Stimulated activated CD4-positive, alpha-beta T cell treated with anti-CD3 and anti-CD28 coated beads, Interleukin-1b, Interleukin-23, amount 100 ng/mL, for 24 hours (primary cell): ENCODE measurements at places on chromosomes 1 and 21.

DNA sequence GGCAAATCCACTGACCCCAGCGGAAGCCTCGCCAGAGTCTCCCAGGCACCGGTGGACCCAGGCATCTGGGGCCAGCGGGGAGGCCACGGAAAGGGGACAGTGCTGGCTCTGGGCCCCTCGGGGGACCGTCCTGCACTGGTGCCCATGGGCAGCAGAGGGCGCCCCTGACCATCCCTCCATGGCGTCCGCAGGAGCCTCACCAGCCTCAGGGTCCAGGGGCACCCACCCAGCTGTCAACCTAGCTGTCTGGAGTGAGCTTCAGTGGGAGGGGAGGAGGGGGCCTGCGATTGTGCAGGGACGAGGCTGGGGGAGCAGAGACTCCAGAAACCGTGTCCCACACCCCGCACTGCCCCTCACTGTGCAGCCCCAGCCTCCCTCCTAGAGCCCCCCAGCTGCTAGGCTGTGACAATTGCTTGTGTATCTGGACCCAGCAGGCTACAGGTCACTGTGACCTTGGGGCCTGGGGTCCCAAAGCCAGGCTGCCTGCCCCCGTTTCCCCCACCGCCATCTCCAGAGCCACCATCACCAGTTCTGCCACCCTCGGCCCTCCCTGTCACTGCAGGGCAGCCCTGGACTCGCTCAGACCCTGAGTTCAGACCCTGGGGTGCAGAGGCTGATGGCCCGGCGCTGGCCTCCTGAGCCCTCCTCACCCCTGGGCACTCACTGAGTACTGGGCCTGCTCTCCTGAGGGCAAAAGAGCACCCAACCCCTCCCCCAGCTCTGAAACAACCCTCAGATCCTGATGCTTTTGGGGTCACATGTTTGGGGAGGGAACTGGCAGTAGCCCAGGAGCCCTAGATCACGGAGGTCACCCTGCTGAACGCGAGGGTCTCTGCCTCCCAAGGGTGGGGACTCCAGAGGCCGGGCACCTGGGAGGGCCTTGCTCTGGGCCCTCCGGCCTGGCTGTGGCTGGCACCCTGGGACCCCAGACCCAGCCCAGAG lies 10.6 kb upstream of the COL6A1 start:
- peak; percentile 39 for DNase-seq

- DNase-seq = no peak
These were observed 8.3 kb downstream of the SDE2 start for GRCh38 chr1:225990705-225991464.

DNA sequence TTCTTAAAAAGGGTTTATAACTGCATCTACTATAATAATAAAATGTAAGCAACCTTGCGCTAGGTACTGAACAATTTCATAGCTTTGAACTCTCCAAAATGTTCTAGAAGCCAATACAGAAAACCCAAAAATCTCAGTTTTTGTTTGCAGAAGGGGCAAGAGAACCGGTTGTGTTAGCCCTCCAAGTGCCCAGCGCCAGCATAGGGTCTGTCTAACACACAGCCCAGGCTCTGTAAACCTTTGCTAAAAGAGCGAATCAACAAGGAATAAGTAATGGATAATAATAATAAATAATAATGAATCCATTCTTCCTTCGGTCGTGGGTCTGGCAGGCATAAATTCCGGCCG lies 333 bp upstream of the CHAF1B start:
- DNase-seq = no peak

GRCh38 chr1:2372551-2373490 lies 18.5 kb downstream of the MORN1 start:
- no peak for DNase-seq

GRCh38 chr1:239717097-239717917 lies 330.9 kb downstream of the CHRM3 start:
- no peak for DNase-seq

DNA sequence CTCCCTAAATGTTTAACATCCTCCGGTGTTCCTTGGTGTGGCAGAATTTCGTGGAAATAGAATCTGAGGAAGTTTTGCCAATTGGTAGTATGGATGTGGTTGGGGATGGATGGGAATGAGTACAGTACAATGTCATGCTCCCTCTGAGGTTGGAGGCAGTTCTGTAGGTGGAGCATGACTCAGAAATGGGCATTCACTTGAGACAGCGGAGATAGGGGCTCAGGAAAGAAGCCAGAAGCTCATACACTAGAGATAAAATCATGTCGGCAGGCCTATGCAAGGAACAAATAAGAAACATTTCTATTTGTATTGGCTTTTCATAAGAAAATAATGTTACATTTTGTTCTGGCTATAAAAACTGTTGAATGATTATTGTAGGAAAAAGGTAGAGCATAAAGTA lies 196.0 kb downstream of the URB2 start:
- DNase-seq = no peak

DNA sequence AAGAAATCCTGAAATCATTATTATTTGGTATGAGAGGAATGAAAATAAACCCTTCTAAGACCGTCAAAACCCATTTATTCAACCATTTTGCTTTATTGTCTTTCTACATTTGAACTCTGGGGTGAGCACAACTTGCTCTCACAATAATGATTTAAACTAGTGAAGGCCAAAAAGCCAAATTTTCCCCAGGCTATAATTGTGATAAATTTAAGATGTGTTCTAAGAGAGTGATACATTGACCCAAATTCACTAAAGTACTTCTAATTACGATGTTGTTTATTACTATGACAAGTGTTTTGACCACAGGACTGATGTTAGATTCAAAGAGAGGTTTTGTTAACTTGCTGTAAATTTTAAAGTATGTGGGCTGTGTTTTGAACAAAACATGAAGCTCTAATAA lies 670.9 kb upstream of the NR5A2 start:
- DNase-seq = no peak

- DNase-seq = no peak
These were observed 6.6 kb upstream of the PCP4 start for GRCh38 chr21:39860600-39860999.

DNA sequence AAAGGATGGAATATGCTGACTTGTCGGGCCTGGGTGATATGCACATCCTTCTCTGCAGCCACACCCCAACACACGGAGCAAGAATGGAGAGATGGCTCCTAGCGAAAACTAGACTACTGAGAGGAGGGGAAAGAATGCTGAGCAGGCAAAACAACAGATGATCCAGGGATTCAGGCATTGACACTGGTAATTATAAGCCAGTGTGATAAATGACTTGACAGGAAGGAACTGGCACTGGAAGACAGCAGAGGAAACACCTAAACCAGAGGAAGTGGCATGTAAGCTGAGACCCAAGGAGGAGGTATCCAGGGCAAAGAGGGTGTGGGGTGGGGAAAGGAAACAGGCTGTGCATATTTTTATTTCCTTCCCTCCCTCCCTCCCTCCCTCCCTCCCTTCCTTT lies 31.7 kb upstream of the KHDRBS1 start:
- no peak for DNase-seq

DNA sequence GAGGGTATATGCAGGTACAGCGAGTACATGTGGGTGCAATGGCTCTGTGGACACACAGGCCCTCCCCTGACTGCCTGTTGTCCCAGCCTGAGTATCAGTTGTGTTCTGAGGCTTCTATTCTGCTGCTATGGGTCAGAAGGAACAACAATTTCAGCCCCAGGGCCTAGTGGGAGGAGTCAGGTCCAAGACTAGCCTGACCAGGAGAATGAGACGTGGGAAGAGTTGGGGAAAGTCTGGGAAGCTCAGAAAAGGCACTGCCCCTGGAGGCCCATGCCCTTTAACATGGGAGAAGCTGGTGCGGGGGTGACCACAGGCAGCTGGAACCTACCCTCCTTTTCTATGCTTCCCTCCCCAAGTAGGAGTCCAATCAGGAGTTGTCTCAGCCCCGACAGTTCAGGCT lies 7.7 kb downstream of the IGSF8 start:
- no peak for DNase-seq

DNA sequence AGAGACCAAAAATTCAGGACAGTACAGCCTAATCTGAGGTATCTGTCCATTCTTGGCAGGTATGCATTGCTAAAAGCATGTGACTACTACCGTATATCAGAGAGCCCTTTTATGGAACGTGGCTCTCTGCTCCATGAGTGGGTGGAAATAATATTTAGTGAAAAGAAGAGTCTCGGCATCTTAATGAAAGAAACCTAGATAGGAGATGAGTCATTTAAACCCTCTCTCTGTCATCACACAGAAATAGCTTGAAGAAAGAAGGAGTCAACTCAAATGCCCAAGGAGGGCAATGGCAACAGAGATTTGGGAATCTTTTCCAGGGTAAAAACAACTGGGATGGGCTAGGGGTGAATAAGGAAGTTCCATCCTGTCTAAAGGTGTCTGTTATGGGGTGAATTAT lies 528.2 kb downstream of the SMYD3 start:
- no peak for DNase-seq

- no peak for DNase-seq
These were observed 126.3 kb downstream of the PLPP3 start for GRCh38 chr1:56453016-56453415.

DNA sequence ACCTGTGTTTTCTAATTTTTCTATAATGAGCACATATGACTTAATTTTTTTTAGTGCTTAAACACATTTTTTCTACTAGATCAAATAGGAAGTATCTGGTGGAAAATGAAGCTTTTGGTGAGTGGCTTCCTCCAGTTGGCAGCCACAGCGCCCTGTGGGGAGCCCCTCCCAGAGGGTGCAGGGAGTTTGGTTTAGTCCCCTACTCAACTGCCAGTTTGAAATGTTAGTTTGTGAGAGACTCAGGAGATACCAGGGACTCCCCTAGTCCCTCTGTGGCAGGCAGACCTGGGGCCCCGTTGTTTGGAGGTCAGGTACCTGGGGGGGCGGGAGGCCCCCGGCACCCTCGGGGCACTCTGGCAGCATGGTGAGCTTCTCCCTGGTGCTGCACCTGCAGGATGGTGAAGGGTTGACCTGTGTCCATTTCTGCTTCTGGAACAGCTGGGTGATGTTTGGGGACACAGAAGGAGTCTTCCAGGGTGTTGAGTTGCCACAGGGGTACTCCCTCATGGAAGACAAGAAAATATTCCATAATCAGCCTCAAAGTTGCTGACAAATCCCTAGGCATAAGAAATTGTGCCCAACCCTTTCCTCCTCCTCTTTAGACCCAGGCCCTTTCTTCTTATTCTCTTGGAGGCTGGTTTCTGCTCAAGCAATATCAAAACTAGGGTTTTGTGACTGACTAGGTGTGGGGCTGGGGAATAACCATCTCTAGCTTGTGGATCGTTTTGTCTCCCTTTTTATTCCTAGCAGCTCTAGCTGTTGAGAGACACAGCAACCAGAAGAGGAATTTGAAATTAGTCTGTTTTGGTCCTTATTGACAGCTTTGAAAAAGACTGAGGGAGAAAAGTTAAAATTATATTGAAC lies 91.6 kb downstream of the ABCA4 start:
- DNase-seq = no peak

- peak; percentile 89 for DNase-seq
These were observed 9.2 kb downstream of the ABCG1 start for GRCh38 chr21:42227909-42228708.

GRCh38 chr1:21614419-21615115 lies 54.6 kb downstream of the RAP1GAP start:
- DNase-seq = no peak

GRCh38 chr1:231938211-231938610 lies 311.6 kb downstream of the DISC1 start:
- no peak for DNase-seq

DNA sequence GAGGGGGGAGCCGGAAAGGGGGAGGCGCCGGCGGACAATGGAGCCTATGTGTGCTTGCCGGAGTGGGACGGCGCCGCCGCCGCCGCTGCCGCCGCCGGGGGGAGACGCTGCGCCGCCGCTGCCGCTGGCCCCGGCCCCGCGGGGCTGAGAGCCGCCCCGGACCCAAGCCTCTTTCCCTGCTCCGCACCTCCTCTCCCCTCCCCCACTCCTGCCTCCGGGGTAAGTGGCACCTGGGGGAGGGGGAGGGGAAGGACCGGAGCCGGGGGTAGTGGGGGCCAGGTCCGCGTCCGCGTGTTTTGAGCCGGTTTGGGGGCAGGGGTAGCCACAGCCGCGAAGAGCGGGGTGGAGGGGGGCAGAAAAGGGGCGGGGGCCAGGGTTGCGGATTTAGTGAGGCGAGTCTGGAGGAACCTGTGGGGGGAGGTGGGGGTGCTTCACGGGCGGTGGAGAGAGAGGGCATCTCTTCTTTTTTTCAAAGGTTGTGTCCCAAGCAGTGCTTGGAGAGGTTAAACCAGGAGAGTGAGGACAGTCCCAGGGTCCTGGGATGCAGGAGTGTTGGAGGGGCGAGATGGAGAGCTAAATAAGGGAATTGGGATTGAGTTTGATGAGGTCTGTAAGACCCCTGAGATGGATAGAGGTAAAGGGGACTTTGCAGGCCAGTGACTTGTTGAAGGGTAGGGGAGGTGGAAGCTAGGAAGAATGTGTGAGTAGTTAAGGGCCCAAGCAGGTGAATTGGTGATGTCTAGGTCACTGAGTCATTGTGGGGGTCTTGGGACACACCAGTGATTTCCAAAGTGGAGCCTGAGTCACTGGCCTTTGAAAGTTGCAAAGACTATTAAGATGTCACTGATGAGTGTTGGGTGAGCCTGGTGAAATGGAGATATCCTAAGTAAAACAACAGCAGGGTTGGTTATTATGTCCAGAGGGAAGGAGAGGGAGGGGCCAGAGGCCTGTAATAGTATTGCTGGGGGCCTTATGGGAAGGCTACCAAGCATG lies 59.1 kb downstream of the BCL9 start:
- DNase-seq = no peak

- no peak for DNase-seq
These were observed 16.8 kb downstream of the HLX start for GRCh38 chr1:220896092-220896491.

DNA sequence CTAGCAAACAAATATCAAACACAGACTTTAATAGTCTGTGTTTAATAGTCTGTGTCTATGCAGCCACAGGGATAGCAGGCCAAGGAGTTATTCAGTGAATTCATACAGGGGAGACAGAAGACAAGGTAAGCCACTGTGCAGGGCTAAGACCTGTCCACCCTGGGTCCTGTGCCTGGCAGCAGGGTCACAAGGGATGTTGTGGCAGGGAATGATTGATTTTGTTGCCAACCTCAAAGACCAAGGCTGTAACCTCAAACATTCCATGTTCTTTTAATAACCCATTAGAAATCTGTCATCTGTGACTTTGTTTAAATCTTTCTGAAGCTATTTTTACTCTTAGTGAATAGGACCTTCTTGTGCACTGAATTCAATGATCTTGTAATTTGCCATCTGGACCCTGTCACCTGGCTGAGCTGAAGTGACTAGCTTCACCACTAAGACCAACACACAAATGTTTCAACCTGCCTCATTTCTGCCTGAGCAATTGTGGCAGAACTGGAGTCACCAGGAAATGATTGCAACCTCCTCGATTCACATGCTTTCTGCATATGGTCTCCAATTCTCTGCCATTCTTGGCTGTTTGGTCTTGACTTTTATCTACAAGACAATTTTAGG lies 154.2 kb downstream of the ASTN1 start:
- no peak for DNase-seq

- DNase-seq = no peak
These were observed 30.6 kb upstream of the BMP8B start for GRCh38 chr1:39819091-39819812.

DNA sequence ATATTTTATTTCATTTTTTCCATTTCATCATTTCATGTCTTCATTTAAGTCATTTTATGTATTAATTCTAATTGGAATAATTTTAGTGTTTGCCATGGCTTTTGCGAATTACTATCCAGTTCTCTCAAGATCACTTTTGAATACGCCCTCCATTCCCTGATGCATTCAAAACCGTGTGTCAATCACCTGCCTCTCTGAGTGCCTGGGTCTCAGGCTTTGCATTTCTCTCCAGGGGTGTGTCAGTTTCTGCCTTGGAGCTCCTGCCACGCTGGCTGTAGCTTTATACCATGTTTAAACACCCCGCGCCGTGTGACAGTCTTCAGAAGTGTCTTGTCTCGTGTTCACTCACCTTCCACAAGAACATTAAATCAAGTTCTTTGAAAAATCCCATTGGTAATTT lies 7.4 kb upstream of the DNMT3L start:
- no peak for DNase-seq

- no peak for DNase-seq
These were observed 60.7 kb downstream of the CASZ1 start for GRCh38 chr1:10735563-10736305.
